ENCODE measurements at places on chromosomes 4 and X.

- no peak for DNase-seq
These were observed 79.2 kb downstream of the SLC2A9 start for GRCh38 chr4:9942139-9942538.

DNA sequence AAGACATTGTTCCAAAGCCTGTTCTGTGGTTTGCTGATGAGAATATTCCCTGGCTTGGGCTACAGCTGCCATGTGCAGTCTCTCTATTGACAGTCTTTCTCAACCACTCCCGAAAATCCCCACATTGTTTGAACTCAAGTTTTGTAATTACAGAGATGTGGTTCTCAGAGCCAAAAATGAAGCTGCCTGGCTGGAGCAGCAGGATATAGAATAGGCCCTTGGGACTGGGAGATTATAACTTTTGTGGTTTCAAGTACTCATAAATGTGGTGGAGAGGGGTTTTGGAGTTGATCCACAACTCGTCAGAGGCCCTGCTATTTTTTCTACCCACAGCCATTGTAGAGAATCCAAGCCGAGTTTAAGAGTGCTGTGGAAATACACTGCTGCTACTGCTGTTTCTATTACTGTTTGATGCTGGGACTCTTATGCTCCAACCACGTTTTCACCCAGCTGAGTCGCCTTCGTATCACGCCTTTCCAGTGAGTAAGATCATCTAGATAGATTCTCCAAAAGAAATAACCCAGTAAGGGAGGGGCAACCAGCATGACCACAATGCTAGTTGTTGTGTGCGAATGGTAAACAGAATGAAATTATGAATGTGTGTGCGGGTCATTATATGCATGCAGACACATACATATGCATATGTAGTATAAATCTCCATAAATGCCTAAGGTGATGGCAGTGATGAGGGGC, 57.1 kb upstream of the ATXN3L start:
- peak; percentile 78 for DNase-seq

- no peak for DNase-seq
These were observed 14.3 kb downstream of the SMARCAD1 start for GRCh38 chr4:94221916-94222315.

DNA sequence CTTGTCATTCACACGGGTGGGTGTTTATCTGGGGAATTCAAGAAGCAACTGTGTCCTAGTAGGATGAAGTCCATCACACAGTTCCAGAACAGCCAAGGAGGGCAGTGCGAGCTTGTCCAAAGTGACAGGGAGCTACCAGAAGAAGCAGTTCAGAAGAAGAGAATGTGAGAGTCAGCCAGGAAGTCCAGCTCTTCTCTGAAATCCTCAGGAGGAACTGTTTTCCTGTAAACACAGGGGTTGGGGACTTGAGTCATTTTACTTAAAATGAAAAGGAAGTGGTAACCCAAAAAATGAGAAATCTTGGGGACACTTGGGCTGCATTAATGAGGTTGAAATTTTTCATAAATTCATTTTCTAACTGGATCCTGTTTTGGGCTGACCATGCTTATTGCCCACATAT, 8.2 kb upstream of the TLR10 start:
- DNase-seq, result no peak

DNA sequence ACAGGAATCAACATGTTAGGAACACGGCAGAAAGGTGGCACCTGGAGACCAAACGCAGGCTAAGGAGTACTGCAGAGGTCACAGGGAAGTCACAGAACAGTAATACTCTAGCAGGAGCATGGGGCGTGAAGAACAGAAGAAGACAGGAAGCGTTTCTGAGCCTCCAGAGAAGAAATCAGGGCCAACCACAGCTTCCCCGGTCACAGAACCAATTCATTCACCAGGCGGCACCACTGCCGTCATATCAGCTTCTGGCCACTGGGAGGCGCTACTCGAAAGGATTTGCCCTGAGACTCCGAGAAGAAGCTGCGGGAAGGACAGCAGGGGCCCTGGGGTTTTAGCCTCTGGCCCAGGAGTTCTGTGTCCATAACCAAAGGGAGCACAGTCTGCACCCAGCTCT, 78.0 kb upstream of the DRD5 start:
- no peak for DNase-seq

DNA sequence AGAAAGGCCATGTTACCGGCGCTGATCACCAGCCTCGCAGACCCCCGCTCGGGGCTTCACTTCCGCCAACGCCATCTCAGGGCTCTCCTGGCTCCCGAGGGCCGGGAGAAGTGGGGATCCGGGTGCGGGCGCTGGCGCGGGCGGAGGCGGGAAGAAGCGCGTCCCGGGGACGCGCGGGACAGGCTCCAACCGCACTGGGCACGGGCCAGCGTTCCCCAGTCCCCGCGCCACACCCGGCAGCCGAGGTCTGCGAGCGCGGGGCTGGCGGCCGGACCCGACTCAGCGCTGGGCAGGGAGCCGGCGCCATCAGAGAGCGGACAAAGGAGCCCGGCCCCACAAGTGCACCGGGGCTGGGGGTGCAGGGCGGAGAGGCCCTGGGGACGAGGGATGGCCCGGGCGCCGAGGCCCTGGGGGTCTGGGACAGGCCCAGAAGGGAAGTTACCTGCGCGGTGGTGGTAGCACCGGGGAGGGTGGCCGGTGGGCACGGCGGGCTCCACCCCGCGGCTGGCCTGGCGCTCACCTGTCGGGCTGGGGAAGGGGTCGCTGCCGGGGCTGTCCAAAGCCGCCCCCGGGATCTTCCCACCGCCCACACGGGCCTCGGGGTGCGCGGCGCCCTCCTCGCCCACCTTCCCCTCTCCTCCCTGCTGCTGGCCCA, 449 bp downstream of the CTPS2 start:
- no peak for DNase-seq

GRCh38 chr4:158159718-158160094, 13.1 kb downstream of the GASK1B start:
- no peak for DNase-seq

GRCh38 chr4:48557478-48557877, 67.4 kb downstream of the ZAR1 start:
- no peak for DNase-seq

GRCh38 chr4:84221704-84222103, 277.4 kb downstream of the NKX6-1 start:
- DNase-seq, result no peak

DNA sequence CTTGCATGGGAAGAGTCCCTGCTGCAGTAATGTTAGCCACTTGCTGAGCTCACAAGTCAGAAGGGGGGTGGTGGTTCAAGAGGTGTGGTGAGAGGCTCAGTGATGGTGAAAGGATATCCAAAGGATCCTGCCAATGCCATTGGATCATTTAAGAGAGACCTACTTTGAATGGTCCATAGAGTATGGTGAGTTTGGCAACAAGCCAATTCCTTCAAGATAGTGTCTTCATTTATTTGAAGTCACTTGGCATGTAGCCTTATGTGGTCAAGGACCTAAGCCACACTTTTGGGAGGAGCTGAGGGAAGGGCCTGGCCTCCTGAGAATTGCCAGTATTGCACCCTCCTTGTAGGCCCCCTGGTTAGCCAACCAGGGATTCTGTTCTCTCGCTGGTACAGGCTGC, 87.9 kb downstream of the TSPAN7 start:
- no peak for DNase-seq

DNA sequence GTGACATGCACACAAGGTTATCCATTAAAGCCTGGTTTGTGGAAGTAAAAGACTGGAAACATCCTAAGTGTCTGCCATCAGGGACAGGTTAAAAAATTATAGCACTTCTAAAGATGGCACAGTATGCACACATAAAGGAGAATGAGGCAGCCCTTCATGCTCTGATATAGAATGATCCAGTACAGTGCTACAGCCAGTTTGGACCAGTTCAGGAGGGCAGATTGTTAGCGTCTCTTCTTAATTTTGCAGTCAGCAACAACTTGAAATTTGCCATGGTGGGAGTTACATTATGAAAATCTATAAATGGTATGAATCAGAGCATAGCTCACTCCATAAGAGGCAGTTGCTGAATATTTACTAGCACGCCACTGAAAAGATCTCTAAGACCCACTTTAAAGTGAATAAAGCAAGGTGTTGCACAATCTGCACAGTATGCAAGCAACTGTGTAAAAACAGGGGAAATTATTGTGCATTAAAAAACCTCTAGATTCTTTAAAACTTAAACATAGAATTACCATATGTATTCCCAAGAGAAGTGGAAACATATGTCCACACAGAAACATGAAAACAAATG, 20.3 kb upstream of the SOD3 start:
- peak; percentile 17 for DNase-seq

DNA sequence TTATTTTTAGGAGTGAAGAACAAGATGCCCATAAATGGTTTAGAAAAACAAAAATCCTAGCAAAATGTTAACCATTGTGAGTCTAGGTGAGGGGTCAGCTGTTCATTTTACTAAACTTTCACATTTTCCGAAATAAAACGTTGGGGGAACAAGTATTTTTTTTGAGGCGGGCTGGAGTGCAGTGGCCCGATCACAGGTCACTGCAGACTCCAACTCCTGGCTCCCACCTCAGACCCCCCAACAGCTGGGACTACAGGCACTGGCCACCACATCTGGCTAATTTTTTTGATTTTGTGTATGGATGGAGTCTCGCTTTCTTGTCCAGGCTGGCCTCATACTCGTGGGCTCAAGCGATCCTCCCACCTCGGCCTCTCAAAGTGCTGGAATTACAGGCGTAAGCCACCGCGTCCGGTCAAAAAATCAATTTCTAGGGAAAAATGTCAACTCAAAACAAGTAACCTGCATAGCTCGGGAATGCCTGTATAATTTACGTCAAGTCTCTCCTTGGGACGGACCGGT, 742 bp upstream of the TAF1 start:
- no peak for DNase-seq

GRCh38 chr4:20272411-20272872, 20.7 kb downstream of the SLIT2 start:
- DNase-seq, result peak; percentile 80

- DNase-seq, result no peak
These were observed 84.8 kb downstream of the ANOS1 start for GRCh38 chrX:8647176-8647575.

GRCh38 chr4:13888112-13888511, 260.6 kb upstream of the BOD1L1 start:
- DNase-seq, result peak; percentile 84

GRCh38 chr4:48203819-48204218, 65.8 kb downstream of the TEC start:
- no peak for DNase-seq
